Thoracic aorta (tissue), 2 donors: ENCODE measurements at places on chromosomes 2 and 18.

DNA sequence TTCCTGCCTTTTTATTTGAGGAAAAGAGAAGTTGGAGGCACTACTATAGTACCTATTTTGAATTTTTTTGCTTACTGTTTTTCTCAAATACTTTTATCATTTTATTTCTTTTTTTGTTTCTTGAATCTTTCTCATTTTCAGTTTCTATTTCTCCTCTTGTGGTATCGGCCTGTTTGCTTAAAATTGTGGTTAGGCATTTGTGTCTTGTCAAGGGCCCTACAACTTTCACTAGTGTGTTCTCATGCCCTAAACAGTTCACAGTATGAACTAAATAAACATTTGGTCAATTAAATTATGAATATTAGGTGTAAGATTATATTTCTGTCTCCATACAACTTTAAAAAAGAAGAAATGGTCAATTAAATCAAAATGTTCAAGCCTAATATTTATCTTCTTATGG, 613.5 kb downstream of the MBD2 start:
- DNase-seq = no peak

DNA sequence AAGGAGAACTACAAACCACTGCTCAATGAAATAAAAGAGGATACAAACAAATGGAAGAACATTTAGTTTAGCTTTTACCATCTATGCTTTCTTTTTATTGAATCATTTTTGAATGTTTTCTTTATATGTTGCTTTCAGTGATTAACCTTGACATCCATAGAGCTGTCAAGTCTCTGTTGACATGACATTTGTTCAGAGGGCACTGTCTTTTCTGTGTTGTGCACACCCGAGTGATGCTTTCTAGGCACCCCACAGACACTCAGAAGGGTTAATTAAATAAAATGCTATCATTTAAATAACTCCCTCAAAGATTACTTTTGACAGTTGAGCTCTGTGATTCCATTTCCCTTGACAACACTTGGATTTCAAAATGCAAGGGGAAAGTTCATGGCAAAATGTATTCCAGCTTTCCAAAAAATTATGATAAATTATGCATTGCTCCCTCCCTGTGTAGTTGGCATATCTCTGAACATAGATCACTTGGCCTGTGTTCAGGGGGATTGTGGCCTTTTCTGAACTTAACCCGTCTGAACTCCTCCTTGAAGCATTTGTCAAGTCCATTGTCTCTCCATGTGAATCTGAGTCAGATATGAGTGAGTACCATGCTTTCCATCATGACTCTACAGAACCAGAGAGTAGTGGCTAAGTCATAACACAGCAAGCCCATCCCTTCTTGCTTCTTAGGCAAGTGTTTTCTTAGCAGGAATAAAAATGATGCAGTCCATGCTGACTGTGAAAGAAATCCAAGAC, 372.6 kb downstream of the RPRM start:
- no peak for DNase-seq

GRCh38 chr2:210557721-210558120, 1.3 kb downstream of the CPS1 start:
- no peak for DNase-seq

GRCh38 chr2:694906-695510, 17.8 kb upstream of the TMEM18 start:
- DNase-seq = no peak

DNA sequence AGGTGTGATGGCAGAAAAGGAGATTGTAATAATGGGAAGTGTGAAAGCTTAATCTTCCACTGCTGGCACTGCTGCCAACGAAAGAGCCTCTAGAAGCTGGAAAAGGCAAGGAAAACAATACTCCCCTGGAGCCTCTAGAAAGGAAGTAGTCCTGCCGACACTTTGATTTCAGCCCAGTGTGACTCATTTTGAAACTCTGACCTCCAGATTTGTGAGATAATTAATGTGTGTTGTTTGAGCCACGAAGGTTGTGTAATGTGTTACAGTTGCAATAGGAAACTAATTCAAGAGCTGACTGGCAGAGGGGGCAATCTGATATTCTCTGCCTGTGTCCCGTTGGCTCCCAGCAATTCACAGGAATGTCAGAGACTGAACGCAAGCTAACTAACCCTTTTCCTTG, 219.2 kb upstream of the UBE2E3 start:
- no peak for DNase-seq

DNA sequence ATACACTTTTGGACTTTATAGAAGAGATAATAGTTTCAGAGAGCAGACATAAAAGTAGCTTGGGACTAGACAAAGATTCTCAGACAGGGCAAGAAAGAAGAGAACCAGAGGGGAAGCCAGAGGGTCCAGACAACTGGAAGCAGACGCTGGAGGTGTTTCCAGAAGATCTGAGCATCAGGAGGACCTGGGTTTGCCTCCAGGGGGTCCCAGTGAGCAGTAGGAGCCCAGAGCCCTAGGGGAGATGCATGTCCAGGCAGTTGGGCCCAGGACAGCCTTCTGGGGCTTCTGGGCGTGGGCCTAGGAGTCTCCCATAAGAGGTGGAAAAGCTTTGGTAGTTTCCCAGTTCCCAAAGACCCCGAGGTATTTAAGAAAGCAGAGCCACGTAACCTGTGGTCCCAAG, 251.2 kb upstream of the ID2 start:
- DNase-seq = no peak

DNA sequence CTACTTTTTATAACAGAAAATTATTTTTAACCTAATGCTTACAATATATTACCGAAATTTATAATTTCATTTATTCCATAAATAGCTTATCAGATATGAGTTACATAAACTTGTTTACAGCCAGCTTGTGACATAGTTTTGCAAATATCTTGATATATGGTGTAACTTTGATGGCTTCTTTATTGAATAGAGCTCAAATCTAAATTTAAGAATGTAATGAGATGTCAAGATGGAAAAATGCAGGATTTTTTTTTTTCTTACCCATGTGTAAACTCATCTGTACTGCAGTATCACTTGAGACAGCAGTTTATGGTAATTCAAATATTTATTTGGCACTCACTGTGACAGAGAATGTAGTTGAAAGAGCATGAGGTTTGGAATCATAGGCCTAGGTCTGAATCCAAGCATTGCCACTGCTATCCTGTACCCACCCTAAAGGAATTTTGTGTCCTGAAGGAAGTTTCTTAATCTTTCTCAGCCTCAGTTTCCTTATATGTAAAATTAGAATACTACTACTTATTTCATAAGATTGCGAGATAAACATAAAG, 3.8 kb downstream of the CREB1 start:
- no peak for DNase-seq

DNA sequence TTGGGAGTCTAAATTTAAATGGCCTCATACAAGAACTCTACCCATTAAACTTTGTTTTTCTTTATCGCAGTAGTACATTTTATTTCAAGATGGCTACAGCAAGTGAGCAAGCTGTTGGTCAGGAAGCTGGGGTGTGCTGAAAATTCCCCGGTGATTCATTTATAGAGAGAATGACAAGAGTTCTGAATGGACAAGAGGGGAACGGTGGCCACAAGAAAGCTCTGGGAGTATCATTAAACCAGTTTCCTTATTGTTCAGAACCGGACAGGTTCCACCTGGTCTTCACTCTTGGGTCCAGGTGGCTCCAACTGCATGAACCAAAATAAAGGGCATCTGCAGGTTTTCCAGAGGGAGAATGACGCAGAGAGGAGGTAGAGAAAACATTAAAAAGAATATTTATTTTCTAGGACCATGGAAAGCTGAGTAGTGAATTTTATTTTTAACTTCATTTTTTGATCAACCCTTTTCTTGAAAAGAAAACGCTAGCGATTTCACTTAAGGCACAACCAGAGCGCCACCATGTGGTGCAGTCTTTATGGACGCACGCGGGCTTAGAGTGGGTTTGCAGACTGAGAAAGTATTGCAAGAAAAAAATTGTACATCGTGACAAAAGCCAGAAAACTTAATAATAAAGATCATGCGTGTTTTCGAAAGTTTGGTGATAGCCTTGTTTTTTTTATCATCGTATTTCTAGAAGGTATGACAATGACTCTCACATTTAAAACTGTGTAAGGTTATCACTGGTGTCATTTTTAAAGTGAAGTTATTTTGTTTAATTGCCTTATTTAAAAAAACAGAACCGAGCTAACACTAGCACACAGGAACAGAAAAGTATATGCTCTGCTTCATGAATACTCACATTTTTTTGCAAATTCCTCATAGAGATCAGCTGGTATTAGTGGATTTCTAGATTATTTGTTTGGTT, 97.9 kb upstream of the NOL4 start:
- no peak for DNase-seq

GRCh38 chr2:239608260-239608659, 207.4 kb upstream of the HDAC4 start:
- DNase-seq = no peak
